ENCODE measurements at places on chromosomes 5 and 9.

- no peak for DNase-seq
Observed at GRCh38 chr9:130225586-130225985, 40.0 kb upstream of the HMCN2 start.

DNA sequence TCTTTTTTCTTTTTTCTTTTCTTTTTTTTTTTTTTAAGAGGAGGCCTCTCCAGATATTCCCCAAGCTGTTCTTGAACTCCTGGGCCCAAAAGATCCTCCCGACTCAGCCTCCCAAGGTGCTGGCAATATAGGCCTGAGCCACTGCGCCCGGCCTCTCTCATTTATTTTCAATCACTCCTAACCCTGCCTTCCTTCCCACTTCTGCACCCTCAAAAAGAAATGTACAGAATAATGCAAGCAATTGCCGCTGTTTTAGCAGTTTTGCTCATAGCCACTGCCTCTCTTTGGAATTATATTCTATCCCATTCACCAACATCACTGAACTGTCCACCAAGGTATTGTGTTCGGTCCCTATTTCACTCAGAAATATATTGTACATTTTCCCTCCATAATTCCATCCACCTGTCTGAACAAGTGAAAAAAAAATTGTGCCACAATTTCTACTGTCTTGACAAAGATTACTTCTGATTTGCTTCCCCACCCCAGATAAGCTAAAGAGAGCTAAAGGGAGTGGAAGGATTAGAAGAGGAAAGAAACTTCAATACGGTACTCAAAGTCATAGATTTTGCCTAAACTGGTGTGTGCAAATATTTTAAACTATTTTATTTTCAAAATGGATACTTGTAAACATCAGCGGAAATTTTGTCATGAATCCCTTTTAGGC, 1.9 kb downstream of the FNBP1 start:
- no peak for DNase-seq

DNA sequence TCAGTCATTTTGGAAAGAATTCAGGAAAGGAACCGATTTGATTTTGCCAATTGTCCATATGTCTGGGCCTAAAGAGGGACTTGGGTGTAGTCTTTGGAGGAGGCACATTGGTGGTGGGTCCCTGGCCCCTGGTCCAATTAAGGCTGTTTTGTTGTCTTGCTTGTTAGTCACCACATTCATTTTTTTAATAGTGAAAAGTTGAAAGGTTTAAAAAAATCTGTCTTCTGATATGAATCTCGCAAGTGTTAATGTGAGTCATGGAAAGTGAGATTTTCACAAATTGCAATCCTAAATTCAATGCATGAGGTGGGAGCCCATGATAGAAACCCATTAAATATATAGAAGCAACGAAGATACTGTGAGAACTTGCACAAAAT, 165.9 kb upstream of the OTULINL start:
- no peak for DNase-seq

- DNase-seq = no peak
Observed at GRCh38 chr9:110143485-110143884, 64.5 kb downstream of the C9orf152 start.

- no peak for DNase-seq
Observed at GRCh38 chr5:151897020-151897552, 27.6 kb downstream of the GLRA1 start.

DNA sequence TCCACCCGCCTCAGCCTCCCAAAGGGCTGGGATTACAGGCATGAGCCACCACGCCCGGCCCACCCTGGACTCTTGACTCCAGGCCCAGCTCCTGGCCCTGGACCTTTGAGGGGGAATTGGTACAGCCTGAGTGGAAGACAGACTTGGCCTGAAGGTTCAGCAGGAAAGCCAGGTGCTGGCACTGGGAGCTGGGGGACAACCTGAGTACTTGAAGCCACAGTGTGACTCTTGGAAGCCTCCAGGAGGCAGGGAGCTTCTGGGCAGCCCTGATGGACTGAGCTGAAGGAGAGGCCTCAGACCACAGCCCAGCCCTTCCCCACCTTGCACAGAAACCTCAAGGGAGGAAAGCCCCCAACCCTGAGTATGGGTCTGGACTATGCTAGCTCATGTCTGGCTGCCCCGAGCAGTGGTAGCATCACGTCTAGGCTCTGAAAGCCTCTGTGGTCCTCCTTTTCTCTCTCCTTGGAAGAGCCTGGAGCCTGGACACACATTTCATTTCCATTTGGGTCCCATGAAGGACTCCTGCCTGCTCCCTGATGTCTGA, 54.1 kb downstream of the RASGEF1C start:
- no peak for DNase-seq

- DNase-seq = no peak
Observed at GRCh38 chr9:3027210-3027609, 183.3 kb upstream of the PUM3 start.

GRCh38 chr9:113619491-113620376, 156.2 kb downstream of the RGS3 start:
- no peak for DNase-seq

DNA sequence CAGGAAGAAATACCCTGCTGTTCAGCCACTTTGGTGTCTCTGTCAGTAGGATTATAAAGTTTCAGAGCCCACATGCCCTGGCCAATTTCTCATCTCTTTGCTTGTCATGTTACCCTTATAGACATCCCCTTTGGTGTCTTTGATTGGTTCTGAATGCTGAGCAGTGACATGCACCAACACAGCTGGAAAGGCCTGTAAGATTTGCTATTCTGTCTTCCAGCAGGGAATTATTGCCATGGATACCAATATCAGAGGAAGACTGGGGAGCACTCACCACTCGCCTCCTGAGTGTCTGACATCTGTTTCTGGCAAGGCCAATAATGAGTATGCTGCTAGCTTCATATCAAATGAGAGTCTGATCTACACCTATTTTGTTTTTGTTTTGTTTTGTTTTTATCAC, 34.4 kb downstream of the RAB3C start:
- no peak for DNase-seq

- no peak for DNase-seq
Observed at GRCh38 chr5:137630972-137631370, 104.9 kb downstream of the KLHL3 start.

- DNase-seq = no peak
Observed at GRCh38 chr9:133102190-133103021, 18.6 kb downstream of the RALGDS start.

- no peak for DNase-seq
Observed at GRCh38 chr5:164012371-164012770, 507.0 kb downstream of the MAT2B start.

GRCh38 chr9:132753593-132753880, 83.3 kb downstream of the GTF3C4 start:
- DNase-seq = peak; percentile 12

- DNase-seq = no peak
Observed at GRCh38 chr9:113205432-113205831, 15.6 kb downstream of the FKBP15 start.

DNA sequence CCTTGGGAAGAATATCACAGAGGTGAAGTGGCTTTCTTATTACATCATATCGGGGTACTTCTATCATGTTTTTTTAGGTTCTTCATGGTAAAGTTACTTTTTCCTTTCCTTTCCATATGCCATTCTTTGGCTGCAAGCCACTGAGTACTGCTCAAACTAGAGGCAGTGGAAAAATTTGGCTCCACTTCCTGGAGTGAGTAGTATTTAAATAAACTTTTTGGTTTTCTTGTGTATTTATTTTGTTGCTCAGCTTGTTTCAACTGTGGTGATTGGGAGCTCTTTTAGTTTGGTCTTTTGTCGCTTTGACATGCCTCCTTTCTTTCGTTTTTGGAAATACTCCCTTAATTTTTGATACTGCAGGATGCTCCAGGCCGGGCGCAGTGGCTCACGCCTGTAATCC, 69.8 kb downstream of the WDR70 start:
- no peak for DNase-seq

- no peak for DNase-seq
Observed at GRCh38 chr5:180421672-180422071, 68.5 kb upstream of the GFPT2 start.

DNA sequence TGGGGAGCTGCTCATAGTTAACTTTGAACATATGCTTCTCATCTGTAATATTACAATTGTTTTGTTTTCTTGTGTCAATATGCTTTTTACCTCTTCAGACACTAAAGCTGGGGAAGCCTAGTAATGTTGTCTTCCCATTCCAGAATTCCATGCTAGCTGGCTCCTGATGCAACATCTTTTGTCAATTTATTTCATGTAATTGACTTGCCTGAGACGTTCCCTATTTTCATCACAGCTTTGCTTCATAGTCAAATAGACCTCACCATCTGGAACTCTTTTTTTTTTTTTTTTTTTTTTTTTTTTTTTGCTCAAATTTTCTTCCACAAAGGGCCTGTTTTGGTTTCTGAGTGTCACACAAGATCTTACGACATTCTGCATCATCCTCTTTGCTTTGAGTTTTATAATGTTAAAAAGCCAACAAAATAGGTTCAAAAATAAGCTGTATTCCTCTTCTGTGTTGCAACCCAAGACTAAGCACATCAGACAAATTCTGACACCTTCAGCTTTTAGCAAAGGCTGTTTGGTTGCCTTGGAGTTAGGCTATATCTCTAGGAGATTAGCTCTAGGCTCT, 235.2 kb downstream of the NR3C1 start:
- no peak for DNase-seq

DNA sequence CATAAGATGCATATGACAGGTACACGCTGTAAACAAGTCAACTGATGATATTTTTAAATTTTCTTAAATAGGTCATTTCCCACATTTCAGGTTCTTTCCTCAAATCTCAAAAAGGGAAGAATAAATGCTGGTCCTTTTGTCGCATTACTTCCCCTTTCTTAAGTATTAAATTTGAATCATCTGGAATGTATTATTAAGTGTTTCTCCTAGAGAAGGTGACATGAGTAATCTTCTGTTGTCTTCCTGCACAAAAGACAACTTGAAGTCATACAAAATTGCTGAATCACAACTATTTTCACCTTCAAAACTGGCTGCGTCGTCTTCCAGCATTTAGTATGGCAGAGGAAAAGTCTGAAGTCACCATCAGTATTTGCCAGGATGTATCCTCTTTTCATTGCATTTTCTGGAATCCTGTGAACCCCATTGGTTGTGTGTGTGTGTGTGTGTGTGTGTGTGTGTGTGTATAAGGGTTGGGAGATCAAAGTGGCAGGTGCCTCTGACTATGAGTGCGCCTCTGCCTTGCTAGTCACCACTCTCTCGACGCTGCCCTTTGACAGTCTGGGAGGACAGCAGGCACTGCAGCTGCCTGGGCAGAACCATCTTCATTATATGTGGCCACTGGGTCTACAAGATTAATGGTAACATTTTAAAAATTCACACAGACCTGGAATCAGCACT, 86.9 kb downstream of the MVB12B start:
- DNase-seq = no peak

DNA sequence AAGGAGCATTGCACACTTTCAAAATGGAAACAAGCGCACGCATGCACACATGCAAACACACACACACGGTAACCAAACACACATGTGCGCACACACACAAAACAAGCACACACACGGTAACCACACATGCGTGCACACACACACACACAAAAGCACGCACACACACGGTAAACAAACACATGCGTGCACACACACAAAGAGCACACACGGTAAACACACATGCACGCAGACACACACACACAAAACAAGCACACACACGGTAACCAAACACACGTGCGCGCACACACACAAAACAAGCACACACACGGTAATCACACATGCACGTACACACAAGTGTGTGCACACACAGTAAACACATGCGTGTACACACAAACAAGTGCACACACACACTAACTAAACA, 19.3 kb upstream of the SLC6A3 start:
- no peak for DNase-seq

DNA sequence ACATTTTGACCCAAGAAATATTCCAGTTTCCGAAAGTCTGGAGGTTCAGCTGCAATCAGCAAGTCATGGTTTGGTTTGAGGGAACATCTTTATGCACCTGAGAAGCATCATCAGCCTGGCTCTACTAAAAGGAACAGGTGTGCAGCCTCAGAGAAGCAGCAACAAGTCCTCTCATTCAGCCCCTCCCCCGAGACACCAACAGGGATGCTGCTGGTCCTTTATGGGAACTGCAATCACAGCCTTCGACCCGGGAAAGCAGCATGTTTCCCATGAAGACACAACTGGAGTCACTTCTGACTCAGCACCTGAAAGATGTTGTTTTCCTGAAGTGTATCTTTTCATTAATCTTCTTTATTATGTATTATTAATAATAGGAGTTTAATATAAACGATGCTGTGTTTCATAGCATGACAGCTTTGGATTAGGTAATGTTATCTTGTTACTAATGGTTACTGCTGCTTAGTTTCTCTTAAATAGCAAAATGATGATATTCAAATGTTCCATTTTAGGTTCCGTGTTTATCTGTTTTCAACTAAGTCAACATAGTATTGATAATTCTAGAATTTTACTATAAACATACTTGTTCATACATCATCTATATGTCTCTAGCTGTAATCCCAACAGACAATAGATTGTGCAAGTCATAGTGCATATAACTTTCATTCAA, 15.6 kb upstream of the NREP start:
- peak; percentile 41 for DNase-seq

- no peak for DNase-seq
Observed at GRCh38 chr5:59850766-59851165, 42.8 kb downstream of the PDE4D start.

DNA sequence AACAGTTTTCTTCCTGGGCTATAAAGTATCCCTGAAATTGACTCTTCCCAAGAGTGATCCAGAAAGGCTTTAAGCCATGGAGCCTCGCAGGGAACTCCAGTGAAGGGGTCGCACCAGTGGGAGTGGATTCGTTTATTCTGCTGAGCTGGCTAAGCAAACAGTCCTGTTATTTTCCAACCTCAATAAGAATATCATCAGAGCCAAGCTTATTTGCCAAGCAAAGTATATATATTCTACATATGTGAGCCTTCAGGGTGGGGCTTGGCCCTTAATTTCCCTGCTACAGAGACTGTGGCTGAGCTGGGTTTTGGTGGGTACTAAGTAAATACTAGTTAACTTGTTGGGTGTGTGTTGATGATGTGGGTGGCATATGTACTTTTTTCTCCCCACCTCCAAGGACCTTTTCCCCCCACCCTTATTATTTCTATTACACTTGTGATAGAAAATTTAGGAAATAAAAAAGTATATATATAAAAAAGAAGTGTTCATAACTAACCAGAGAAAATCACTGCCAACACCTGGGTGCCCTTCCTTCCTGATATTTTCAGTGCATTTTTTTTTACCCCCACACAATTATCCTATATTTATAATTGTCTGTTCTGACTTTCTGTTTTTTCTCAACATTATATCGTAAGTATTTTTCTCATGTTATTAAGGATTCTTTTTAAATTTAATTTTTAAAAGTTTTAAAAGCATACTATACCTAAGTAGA, 5.3 kb downstream of the GSN start:
- DNase-seq = no peak

GRCh38 chr5:33230467-33231078, 210.2 kb upstream of the TARS1 start:
- DNase-seq = no peak

- peak; percentile 21 for DNase-seq
Observed at GRCh38 chr9:75927356-75927755, 36.9 kb downstream of the PCSK5 start.

- DNase-seq = no peak
Observed at GRCh38 chr5:81800797-81801196, 49.9 kb upstream of the SSBP2 start.

DNA sequence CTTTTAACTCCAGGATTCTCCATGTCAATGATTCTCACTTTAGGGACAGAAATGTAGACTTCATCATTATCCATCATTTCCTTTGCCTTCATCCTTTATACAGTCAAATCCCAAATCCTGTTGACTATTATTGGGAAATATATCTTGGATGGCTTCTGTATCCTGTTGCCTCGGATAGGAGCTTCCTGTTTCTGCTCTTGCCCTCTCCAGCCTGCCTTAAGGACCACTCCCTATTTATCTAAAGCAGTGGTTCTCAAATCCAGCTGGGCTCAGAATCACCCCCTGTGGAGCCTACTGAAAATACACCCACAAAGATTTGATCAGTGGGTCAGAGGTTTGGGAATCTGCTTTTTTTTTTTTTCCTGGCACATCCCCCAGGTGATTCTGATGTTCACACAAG, 8.5 kb downstream of the AFAP1L1 start:
- DNase-seq = no peak

Measured in Caco-2 (cell line).